IgD-negative memory B cell (primary cell): ENCODE measurements at places on chromosomes 7 and 10. TPM values are rescaled to one million over a fixed set of nuclear protein-coding genes. Genes with fewer than 3 reads are reported as not detected.

Gene ERV3-1
- polyA plus RNA-seq, result 13.9 TPM

Gene FAM171A1
- 0.36 TPM for polyA plus RNA-seq

Gene FBXO24
- 0.36 TPM for polyA plus RNA-seq

Gene GHRHR
- not detected for polyA plus RNA-seq

Gene CPA1
- polyA plus RNA-seq, result not detected

Gene JAKMIP3
- polyA plus RNA-seq, result not detected

Gene AZGP1
- polyA plus RNA-seq, result not detected

Gene FGFBP3
- 2.2 TPM for polyA plus RNA-seq

Gene SLC26A3
- polyA plus RNA-seq, result not detected

Gene CHAT
- not detected for polyA plus RNA-seq

Gene GRM3
- polyA plus RNA-seq, result not detected

Gene SFXN2
- polyA plus RNA-seq, result 6.4 TPM

Gene TFPI2
- polyA plus RNA-seq, result not detected

Gene SGPL1
- 12.0 TPM for polyA plus RNA-seq

Gene PRPS1L1
- not detected for polyA plus RNA-seq

Gene DPYSL4
- polyA plus RNA-seq, result not detected

Gene PTN
- not detected for polyA plus RNA-seq

Gene PTEN
- polyA plus RNA-seq, result 40.4 TPM

Gene CCDC136
- 0.85 TPM for polyA plus RNA-seq

Gene NPY4R2
- polyA plus RNA-seq, result not detected

Gene HERPUD2
- polyA plus RNA-seq, result 58.6 TPM

Gene BHLHA15
- polyA plus RNA-seq, result 5.3 TPM

Gene KDM7A
- polyA plus RNA-seq, result 3.8 TPM

Gene GJD4
- not detected for polyA plus RNA-seq

Gene SNX8
- polyA plus RNA-seq, result 61.3 TPM

Gene TRIM73
- 2.6 TPM for polyA plus RNA-seq
